ENCODE measurements at places on chromosomes 5 and 9.

- no peak for DNase-seq
Observed at GRCh38 chr5:68114378-68115040, 101.0 kb upstream of the PIK3R1 start.

DNA sequence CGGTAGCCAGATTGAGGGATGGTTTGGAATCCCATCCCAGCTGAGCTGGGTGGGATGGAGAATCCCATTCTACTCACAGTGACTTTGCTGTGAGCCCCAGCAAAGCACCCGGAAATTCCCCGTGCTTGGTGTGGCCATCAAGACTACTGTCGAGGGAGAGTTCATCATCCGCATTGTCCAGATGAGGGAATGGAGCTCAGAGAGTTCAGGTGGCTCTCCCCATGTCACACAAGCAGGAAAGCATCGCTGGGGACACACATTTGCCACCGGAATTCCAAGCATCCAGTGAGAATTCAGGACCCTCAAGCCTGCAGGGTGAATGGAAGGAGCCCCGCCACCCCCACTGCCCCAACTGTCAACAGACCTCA, 54.4 kb downstream of the HRH2 start:
- no peak for DNase-seq

DNA sequence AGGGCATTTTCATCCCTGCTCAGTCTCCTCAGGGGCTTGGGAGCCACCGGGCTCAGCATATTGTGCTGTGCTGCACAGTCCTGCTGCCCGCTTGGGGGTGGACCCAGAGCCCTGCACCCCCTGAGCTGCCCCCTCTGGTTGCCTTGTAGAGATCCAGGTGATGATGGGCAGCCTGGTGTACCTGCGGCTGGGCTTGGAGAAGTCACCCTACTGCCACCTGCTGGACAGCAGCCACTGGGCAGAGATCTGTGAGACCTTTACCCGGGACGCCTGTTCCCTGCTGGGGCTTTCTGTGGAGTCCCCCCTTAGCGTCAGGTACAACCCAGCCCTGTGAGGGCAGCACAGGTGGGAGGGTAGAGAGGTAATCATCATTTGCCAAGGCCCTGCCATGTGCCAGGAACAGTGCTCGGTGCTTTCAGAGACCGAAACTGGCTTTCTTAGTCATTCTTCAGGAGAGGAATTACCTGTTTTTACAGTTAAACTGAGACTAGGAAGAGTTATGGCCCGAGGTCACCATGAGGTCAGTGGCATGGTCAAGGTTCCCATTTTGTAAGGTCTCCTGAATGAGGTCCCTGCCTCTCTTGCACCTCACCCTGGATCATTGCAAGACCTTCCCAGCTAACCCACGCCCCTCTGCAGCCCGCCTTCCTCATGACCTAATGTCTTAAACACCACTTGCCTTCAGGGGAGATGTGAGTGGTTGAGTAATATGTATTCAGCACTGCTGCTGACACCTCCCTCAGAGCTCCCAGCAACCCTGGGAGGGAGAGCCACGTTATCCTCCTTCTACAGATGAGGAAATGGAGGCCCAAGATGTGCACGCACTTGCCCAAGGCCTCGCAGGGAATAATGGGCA, 7.5 kb downstream of the NHP2 start:
- peak; percentile 79 for DNase-seq

DNA sequence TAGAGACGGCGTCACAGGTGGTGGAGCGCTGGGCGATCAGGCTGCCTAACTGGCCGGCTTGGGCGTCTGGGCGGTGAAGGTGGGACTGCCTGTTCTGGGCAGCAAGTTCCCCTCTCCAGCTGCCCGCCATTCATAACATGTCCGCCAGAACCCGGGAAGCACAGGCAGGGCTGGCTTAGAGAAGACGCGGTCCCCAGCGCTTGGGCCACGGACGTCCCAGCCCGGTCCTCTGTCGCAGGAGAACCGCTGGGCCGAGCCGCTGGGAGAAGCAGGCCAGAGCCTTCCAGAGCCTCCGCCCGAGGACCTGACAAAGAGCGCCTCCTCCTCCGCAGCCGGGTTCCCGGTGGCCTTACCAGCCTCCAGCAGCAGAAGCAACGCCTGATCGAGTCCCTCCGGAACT, 15.2 kb upstream of the HAND1 start:
- DNase-seq: no peak

DNA sequence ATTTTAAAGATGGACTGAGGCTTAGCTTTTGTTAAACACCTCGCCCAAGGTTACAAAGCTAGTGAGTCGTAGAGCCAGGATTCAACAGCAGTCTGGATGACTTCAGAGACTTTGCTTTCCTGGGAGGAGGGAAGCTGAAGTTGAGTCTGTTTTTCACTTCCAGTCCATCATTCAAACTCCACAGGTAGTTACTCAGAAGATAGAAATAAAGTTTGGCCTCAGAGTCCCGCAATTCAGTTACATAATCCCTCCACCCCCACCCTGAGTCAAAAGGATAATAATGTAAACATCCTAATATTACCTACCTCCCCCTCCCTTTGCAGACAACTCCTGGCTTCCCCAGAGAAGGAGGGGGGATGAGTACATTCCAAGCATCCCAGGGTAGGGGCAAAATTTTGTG, 8.1 kb downstream of the HBEGF start:
- DNase-seq: no peak

DNA sequence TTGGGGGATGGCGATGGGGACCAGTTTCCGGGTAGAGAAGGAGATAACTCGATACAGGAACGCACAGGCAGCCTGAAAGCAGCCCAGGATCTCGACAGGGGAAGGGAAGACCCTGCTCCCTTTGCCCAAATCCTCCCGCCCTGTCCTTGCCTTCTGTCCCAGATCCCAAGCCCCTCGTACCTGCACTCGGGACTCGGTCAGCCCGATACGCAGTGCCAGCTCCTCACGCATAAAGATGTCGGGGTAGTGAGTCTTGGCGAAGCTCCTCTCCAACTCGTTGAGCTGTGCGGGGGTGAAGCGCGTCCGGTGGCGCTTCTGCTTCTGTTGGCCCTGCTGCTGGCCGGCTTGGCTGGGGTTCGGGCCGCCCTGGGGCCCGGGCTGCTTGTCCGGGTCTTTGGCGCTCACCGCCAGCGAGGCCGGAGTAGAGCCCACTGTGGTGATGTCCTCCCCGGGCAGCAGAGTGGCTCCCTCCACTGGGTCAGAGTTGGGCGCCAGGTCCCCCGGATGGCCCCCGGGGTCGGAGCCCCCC, 1.8 kb downstream of the OTP start:
- DNase-seq: no peak

- peak; percentile 42 for DNase-seq
Observed at GRCh38 chr5:141484641-141485311, at the start of gene PCDHGC4. TSS of gene PCDHGC4 (plus strand) at chr5:141485030. CDS start at chr5:141485174, 144 bp downstream.

- DNase-seq: no peak
Observed at GRCh38 chr5:43362725-43363435, 49.3 kb downstream of the CCL28 start.

- no peak for DNase-seq
Observed at GRCh38 chr5:2753452-2754420, 2.3 kb upstream of the IRX2 start.

- DNase-seq: no peak
Observed at GRCh38 chr5:156947925-156948324, 15.1 kb downstream of the TIMD4 start.

DNA sequence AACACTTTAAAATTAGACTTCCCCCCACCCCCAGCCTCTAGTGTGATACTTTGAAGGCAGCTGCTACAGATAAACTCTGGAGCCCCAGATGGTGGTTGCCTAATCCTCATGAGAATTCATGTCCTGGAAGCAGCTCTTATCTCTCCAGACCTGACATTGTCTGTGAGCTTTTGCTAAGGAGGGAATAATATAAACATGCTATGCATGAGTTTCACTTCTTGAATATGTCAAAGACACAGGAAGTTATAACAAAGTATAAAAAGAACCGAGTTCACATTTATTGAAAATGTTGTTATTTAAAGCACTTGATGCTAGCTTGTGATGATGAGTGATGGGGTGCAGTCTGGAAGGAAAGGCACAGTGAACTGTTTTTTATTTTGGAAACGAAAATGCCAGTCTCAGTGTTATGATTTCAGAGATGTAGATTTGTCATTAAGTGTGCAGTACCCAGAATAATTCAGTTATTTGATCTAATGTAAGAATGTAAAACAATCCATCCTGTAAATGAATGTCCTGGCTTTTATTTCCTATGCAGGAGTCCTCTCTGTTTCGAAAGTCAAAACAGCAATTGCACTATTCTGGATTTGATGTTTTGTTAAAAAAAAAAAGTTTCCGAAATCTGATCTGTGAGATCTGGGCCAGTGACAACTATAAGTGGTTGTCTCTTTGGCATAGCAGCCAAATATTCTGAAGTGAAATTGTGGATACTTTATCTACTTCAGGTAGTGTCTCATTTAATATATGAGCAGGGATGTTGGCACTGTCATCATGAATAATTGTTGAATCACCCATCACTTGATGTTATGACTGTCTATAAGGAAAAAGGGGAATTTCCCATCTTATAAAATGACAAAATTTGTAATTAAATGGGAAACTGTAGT, 77.0 kb downstream of the ZCCHC7 start:
- peak; percentile 17 for DNase-seq

DNA sequence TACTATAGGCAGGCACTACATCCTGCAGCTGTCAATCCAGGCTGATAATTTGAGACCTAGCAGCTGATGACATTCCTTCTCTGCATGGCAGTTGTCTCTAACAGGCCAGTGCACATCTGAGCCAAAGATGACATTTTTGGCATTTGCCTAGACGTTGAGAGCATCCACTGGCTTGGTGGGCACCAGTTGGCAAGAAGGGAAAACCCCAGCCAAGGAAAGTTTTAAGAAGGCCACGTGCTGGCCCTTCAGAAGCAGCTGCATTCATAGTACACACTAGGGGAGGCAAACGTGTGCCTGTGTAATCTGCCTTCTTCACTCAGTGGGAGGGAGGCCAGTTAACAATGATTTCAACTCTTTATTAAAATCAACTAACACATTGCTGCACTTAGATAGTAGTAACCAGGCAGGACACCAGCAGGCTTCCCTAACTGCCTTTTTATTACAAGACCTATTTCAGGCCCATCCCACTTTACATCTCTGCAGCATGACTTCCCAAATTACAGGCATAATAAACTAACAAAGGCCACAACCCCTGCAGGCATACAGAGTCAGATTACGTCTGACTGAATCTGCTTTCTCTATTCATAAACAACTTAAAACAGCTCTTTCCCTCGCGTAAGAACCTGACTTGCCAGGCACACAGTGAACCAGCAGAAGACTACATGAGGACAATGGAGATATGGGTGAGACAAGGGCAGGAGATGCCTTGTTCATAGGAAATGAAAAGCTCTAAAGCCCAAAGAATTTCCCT, 576.3 kb downstream of the PDE4D start:
- DNase-seq: no peak

DNA sequence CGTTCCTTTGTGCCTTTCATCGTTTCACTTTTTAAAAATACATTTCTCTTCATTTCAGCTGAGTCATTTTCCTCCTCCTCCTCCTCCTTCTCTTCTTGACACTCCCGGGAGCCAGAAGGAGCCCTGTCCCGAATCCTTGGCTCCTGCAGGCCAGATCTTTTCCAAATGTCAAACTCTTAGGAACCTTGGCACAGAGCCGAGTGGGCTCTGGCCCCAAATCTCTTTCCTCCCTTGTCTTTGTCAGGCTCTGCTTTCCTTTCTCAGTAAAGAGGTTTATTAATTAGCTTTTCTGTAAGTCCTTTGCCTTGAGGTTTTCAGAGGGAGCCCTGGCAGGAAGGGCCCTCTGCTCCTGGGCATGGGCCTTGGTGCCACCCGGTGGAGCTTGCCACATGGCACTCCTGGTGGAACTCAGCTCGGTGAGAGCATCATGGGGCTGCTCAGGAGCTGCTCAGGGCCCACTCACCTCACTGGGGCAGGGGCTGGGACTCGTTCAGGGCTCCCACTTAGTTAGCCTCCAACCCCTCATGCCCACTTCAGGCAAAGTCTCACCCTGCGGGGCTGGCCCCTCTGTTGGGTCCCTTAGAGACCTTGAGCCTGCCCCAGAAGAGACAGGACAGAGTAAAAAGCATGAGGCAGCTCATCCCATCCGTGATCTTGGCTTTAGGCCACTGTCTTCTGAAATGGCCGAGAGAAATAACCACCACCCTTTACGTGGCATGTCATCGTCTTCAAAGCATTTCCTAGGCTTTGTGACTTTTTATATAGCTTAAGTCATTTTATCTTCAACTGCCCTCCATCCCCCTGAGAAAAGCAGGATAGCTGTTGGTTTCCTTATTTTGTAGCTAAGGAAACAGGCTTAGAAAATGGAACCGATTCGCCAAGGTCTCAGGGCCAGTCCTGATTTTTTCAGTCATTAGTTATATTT, 17.1 kb downstream of the STC2 start:
- DNase-seq: no peak

- no peak for DNase-seq
Observed at GRCh38 chr9:138053996-138054752, 176.6 kb downstream of the CACNA1B start.

DNA sequence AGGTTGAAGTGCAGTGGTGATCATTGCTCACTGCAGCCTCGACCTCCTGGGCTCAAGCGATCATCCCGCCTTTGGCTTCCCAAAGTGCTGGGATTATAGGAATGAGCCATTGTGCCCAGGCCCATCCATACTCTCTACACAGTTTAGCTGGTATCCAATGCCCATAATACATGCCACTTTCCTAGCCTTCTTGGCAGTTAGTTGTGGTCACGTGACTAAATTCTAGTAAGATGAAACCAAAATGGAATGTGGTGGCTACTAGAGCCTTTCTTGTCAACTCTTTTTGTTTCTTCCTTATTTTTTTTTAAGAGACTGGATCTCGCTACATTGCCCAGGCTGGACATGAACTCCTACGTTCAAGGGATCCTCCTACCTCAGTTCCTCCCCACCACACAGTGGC, 15.3 kb upstream of the KIF27 start:
- DNase-seq: no peak

All from GM20000 (cell line).